ENCODE measurements at places on chromosomes 6 and 20. TPM values are rescaled to one million over a fixed set of nuclear protein-coding genes. Genes with fewer than 3 reads are reported as not detected.

- H3K27me3 ChIP-seq: no peaks in the 10 kb centered on the region
- peak overlapping the region; percentile 54 for H3K4me3 ChIP-seq
- no peak for DNase-seq
- peak overlapping the region; percentile 85 for H3K27ac ChIP-seq
- H3K36me3 ChIP-seq: peaks cover 19% of the 10 kb centered on the region
These were observed 61.1 kb downstream of the CAP2 start for GRCh38 chr6:17454316-17455005.

Gene RGS19
- total RNA-seq: 10.0 TPM

Gene LINC00237
- total RNA-seq: not detected

DNA sequence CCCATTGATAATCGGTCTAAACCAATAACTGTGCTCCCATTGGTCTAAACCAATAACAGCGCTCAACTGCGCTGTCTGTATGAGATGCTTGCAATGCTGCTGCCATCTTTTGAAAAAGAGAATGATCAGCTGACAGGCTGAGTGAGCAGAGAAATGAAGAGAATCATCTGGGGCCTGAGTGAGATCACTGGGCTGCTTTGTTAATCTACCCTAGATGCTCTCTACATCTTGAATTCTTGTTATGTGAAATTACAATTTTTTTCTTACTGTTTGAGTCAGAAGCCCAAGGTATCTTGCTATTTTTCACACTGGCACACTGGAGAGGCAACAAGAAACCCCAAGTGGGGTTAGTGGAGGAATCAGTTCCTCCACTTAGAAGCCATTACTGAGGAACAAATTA is 91.5 kb upstream of the GCM1 start:
- no peaks in the 10 kb centered on the region for H3K36me3 ChIP-seq
- no peak for DNase-seq
- H3K27ac ChIP-seq: no peak overlapping the region
- no peaks in the 10 kb centered on the region for H3K27me3 ChIP-seq

Gene PRSS35
- total RNA-seq: 24.5 TPM

Gene WFDC2
- not detected for total RNA-seq

DNA sequence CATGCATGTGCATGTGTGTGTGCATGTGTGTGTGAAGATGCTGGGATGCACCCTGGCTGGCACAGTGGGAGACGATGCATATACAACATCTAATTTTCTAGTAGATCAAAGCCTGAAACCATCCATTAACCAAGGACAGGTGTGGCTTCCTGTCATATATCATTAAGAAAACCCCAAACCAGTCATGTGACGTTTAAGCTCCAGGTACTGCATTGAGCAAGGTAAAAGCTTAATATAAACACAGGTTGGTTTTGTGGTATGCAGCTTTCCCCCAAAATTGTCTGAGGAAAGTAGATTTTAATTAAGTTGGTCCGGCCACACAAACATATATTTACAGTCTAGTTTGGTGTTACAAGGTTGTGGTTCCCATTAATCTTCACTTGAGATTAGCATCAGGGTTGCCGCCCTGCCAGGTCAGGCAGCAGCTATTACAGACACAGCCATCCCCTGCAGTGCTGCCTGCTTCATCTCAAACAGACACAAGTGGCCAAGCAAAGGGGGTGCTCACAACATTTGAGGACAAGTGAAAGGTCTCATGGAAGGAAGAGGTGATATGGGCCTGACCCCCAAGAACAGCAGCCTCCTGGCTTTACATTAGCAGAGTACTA is 48.6 kb upstream of the NAA20 start:
- no peak overlapping the region for H3K4me3 ChIP-seq
- H3K4me1 ChIP-seq: peaks cover 21% of the 10 kb centered on the region
- peaks cover 29% of the 10 kb centered on the region for H3K36me3 ChIP-seq

- H3K4me3 ChIP-seq: no peak overlapping the region
- H3K27ac ChIP-seq: no peak overlapping the region
- peaks cover 15% of the 10 kb centered on the region for H3K4me1 ChIP-seq
- no peak for DNase-seq
These were observed 50.2 kb downstream of the GFRA4 start for GRCh38 chr20:3612795-3613572.

Gene RAMACL
- total RNA-seq: 2.5 TPM

Gene L3MBTL1
- 14.1 TPM for total RNA-seq

GRCh38 chr20:32672982-32673851 is 524 bp downstream of the C20orf203 start:
- H3K27ac ChIP-seq: no peak overlapping the region
- no peaks in the 10 kb centered on the region for H3K36me3 ChIP-seq
- H3K4me1 ChIP-seq: peaks cover 1% of the 10 kb centered on the region
- no peak overlapping the region for H3K4me3 ChIP-seq

DNA sequence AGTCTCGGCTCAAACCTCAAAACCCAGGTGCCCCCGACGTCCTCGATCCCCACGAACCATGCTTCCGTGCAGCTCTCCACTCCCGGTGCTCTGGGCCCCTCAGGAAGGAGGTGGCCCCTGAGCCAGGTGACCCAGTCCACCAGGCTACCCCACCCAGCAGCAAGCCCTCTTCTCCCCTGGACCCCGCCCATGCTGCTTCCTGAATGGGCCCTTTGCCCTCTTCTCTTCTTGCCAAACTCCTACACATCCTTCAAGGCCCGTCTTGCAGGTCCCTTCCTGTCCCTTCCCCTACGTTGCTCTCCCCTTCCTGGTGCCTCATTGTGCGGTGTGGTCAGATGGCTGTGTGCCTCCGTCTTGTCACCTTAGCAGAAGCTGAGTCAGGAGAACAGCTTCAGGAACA is 3.4 kb upstream of the GATA5 start:
- no peak overlapping the region for H3K4me3 ChIP-seq
- no peak overlapping the region for H3K27ac ChIP-seq
- H3K27me3 ChIP-seq: peaks cover 41% of the 10 kb centered on the region
- DNase-seq: no peak

- peaks cover 6% of the 10 kb centered on the region for H3K27me3 ChIP-seq
- no peaks in the 10 kb centered on the region for H3K36me3 ChIP-seq
- H3K4me3 ChIP-seq: no peak overlapping the region
- DNase-seq: peak; percentile 76
These were observed 193.5 kb downstream of the LRFN2 start for GRCh38 chr6:40393641-40394040.

- no peak overlapping the region for H3K27ac ChIP-seq
- H3K4me1 ChIP-seq: peaks cover 3% of the 10 kb centered on the region
- no peak for DNase-seq
These were observed 15.4 kb upstream of the STMND1 start for GRCh38 chr6:17086469-17086868.

- no peak overlapping the region for H3K27ac ChIP-seq
- no peaks in the 10 kb centered on the region for H3K36me3 ChIP-seq
- no peak overlapping the region for H3K4me3 ChIP-seq
- DNase-seq: no peak
These were observed 312.2 kb upstream of the SOX4 start for GRCh38 chr6:21281366-21281765.

- no peak for DNase-seq
- no peak overlapping the region for H3K27ac ChIP-seq
- H3K36me3 ChIP-seq: no peaks in the 10 kb centered on the region
These were observed 39.9 kb downstream of the EDN3 start for GRCh38 chr20:59340201-59340885.

DNA sequence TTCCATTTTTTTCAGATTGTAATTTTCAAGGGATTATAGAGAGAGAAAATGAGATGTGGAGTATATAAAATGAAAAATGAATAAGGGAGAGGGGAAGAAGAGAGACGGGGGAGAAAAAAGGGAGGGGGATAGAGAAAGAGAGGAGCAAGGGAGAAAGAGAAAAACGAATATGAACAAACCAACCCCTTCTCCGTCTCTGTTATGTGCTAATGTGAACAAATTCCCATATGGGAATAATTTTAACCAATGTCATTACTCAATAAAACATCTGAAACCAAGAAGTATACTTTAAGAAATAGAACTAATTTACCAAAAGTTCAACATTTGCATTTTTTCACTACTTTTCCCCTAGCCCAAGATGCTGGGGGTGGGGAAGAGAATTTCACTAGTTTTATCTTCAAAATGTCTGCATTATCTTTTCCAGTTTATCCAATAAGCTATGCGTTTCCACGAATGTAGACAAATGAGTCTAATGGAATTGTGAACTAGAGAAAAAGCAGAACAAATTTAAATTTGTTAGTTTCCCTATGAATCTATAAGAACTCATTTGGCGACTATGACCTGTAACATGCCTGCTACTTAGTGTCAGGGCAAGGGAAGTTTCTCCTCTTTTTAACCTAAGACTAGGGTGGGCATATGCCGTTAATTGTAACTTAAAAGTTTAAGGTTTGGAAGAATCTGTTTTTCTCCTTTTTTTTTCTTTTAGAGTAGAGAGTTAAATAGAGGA is 286.3 kb downstream of the BTBD9 start:
- peaks cover 39% of the 10 kb centered on the region for H3K27me3 ChIP-seq
- peaks cover 5% of the 10 kb centered on the region for H3K36me3 ChIP-seq
- DNase-seq: no peak

DNA sequence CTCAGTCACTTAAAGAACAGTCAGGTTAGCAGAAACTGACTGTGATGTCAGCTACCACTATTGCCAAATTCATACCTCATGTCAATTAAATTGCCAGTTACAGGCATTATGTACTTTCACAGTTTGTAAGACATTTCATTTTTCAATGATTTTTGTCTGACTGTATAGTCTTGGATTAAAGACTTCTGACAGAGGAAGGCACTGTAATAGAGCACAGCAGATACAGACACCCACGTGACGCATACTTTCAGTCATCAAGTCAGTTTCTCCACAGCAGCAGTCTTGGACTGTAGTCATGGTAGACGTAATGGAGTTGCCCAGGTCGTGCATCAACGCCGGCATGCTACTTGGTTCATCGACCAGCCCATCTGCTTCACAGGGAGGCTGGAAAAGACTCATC is 29.5 kb upstream of the ELOVL5 start:
- no peak overlapping the region for H3K4me3 ChIP-seq
- no peak for DNase-seq
- H3K27ac ChIP-seq: no peak overlapping the region
- peaks cover 1% of the 10 kb centered on the region for H3K4me1 ChIP-seq
- H3K27me3 ChIP-seq: peaks cover 46% of the 10 kb centered on the region

Gene TRIM38
- total RNA-seq: 8.0 TPM

GRCh38 chr20:38805502-38805957 is at the start of gene PPP1R16B:
PPP1R16B (plus strand) TSS chr20:38805697; CDS start chr20:38835926, 30,229 bp downstream.
- H3K27ac ChIP-seq: no peak within 1 kb of the TSS
- no peaks in the 10 kb centered on the region for H3K36me3 ChIP-seq
- no peak for DNase-seq
- peak within 1 kb of the TSS; percentile 67 for H3K4me3 ChIP-seq
- H3K27me3 ChIP-seq: peaks cover 33% of the 10 kb centered on the region

DNA sequence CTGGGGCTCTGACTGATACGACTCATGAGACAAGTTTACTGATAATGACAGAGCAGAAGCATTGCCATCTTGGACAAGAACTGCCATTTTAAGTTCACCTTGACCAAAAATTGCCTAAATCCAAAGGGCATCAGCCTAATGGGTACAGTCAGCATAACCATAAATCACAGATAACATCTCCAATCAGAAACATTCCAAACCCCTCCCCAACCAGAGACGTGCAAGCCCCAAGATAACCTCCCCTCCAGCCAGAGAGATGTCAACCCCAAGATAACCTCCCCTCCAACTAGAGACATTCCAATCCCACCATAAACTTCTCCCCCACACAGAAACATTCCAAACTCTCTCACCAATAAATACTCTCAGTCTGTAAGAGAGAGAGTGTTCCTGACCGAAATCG is 10.5 kb downstream of the GPLD1 start:
- H3K4me1 ChIP-seq: peaks cover 4% of the 10 kb centered on the region
- H3K4me3 ChIP-seq: no peak overlapping the region
- H3K27ac ChIP-seq: no peak overlapping the region
- no peaks in the 10 kb centered on the region for H3K36me3 ChIP-seq
- no peaks in the 10 kb centered on the region for H3K27me3 ChIP-seq

Measured in osteocyte (in vitro differentiated cells).